GM04503 (cell line): ENCODE measurements at places on chromosomes 12 and 14.

- no peak for DNase-seq
Measured at GRCh38 chr12:66132408-66132807, 1.9 kb upstream of the LLPH start.

- DNase-seq: no peak
Measured at GRCh38 chr12:57604454-57604991, at the start of gene DTX3. Gene DTX3 (plus strand): TSS chr12:57604824. CDS start chr12:57606518, 1,694 bp downstream.

GRCh38 chr12:82527165-82527780 lies 159.4 kb upstream of the TMTC2 start:
- no peak for DNase-seq

DNA sequence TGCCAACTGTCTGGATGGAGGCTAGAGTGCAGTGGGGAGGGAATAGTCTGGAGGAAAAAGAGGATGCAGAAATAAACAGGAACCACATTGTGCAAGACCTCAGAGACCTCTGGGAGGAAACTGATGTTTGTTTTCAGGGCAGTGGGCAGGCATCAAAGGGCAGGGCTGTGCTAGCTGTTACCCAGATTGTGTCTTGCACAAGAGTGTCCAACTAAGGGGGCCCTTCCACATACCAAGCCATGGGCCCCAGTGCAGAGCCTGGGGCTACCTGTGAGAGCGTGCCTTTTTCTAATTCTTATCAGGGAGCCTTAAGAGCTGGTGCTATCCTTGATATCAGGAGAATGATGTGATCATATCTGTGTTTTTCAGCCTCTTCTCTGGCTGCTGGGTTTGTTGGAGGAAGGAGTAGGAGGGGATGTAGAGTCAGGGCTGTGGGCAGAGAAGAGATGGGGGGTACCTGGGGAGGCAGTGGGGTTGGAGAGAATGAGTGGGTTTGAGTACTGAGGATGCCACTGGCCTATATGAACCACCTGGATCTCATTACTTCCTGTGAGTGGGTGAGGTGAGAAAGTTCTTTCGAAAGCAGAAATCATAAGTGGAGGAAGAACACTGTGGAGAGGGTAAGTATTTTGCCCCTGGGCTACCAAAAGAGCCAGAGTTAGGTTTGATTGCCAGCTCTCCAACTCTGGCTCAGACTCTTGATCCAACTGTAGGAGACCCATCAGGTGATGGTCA lies 259.2 kb upstream of the CRY1 start:
- DNase-seq: no peak
